CD4-positive, alpha-beta T cell treated with Interleukin-15 for 1 hour (primary cell): ENCODE measurements at places on chromosomes 12 and 14.
A peak's percentile ranks its signal among the peaks of the same experiment; 100 is the strongest.

DNA sequence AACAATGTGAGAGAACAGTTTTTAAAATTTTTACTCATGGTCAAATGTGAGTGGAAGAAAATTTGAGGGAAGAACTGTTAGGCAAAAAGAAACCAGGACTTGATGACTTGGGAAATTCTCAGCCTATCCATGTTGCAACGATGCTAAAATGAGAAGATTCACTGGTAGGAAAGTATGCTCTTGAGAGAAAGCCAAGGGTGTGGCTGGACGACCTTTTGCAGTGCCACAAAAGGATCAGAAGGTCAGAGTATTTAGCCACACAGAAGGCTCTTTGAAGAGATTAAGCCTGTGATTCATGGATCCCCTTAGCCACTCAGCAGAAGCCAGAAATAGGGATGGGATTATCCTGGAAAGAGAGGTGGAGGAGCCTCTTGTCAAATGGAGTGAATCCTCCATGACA, 336.8 kb downstream of the LRIG3 start:
- DNase-seq: no peak

- DNase-seq: no peak
Observed at GRCh38 chr12:54723379-54724256, 75.5 kb upstream of the DCD start.

DNA sequence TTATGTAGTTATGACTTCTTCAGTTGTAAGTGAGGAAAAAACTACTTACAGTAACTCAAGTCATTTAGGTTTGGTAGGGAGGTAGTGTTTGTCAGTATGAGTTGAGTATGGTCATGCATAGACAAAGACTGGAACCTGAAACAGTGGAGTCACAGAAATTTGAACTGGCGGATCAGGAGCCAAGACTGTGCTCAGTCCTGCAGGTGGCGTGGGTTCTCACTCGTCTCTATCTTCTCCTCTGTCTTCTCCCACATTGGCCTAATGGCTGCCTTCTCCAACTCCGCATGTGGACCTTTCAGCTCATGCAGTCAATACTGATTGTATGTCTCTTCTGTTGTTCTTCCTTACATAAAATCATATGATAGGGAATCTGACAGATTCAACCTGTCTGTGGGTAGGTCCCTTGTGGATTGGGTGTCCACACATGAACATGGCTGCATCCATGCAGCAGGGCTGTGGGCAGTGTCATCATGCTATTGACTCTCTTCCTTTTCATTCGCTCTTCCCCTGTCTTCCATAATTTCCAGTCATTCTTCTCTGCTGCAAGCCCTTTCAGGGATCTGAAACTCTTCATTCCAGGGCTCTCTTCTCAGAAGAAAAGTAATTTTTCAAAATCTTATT, 78.8 kb upstream of the NEDD1 start:
- no peak for DNase-seq

GRCh38 chr14:20477211-20477876, 8.1 kb downstream of the PNP start:
- DNase-seq: peak; percentile 21

GRCh38 chr14:101044741-101045140, 141.2 kb upstream of the RTL1 start:
- DNase-seq: no peak

DNA sequence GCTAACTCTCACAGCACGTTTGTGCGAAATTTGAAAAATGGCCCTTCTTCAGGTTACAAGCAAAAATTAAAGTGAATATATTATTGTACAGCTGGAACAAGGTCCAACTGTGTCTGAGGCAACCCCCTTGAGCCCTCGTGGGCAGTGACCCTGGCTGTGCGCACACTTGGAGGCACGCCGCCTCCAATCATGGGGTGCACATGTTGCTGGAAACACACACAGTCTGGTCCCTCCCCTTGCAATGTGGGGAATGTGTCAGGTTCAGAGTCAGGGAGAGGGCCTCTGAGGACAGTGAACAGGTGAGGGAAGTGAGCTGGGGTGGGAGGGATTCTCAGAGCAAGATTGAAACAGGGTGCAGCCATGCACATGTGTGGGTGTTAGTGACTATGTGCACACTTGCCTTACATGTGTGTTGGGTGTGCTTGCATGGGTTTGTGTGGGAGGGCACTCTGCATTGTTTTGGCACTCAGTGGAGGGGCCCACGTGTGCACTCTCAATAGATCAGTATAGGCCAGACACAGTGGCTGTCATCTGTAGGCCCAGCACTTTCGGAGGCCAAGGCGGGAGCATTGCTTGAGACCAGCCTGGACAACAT, 9.6 kb downstream of the TSPAN9 start:
- DNase-seq: no peak

DNA sequence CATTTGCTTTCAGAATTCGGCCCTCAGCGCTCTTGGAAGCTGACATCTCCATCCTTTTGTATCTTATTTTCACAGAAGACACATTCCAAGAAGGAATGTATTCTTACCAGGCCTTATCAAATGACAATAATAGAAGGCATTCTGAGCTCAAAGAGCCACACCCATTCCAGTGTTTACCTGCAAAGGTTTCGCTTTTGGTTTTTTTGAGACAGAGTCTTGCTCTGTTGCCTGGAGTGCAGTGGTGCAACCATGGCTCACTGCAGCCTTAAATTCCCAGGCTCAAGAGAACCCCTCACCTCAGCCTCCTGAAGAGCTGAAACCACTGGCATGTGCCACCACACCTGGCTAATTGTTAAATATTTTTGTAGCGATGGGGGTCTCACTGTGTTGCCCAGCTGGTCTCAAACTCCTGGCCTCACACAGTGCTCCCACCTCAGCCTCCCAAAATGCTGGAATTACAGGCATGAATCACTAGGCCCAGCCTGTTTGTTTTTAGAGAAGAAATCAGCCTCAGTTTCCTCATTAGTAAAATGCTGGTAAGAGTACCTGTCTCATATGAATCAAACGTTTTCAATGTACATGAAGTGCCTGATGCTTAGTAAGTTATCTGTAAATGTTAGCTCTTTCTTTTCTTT, 69.2 kb downstream of the SLC6A12 start:
- DNase-seq: no peak

DNA sequence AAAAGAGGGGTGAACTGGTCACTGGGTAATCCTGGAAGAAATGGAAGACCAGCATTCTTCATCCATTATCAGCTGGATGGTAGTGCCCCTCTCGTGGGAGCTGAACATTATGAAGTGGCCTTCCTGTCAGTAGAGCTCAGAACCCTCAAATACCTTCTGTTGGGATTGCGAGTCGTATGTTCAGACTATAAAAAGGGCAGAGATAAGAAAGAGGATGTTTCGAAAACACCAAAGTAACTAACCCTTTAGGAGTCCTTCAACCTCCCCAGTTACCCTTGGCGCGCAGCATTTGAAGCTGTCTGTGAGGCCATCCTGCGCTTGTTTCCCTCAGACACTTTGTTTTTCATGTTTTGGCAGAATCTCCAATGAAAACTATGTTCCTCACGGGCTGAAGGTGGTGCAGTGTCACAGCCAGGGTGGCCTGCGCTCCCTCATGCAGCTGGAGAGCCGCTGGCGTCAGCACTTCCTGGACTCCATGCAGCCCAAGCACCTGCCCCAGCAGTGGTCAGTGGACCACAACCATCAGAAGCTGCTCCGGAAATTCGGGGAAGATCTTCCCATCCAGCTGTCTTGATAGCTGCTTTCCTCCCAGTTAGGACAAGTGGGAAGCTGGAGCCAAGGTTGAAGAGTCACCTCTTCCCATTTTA, 19.3 kb upstream of the GALNT16 start:
- no peak for DNase-seq

DNA sequence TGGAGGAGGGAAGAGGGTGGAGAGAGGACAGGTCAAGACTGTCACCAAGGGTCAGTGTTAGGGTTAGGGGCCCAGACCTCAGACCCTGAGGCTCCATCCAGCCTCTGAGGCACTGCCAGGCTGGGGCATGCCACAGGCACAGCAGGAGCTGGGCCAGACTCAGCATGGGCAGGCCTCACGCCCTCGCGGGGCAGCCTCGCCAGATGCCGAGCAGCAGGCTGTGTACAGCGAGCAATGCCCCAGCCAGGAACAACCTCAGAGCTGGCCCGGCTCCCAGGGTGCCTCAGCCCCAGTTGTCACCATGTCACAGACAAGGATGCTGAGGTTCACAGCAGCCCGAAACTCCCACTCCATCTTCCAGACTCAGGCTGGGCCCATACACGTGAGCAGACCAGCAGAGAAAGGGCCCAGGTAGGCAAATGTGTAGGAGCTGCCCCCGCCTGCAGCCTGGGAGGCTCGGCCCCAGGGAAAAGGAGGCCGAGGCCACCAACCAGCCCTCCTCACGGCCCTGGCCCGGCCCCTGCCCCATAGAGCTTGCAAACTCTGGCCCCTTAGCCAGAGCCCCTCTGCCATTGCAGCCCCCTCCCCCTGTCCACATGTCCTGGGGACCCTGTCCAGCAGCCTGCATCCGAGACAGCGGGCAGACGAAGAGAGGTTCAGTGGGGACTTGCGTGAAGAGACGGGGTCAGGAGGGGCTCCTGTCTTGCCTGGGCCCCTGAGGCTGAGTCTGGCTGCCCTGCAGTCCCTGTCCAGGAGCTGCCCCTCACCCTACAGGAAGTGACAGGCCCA, 7.5 kb downstream of the C14orf180 start:
- no peak for DNase-seq

- DNase-seq: no peak
Observed at GRCh38 chr12:28086521-28087155, 103.6 kb upstream of the CCDC91 start.

GRCh38 chr14:64708148-64709004, 4.2 kb downstream of the PLEKHG3 start:
- peak; percentile 70 for DNase-seq

DNA sequence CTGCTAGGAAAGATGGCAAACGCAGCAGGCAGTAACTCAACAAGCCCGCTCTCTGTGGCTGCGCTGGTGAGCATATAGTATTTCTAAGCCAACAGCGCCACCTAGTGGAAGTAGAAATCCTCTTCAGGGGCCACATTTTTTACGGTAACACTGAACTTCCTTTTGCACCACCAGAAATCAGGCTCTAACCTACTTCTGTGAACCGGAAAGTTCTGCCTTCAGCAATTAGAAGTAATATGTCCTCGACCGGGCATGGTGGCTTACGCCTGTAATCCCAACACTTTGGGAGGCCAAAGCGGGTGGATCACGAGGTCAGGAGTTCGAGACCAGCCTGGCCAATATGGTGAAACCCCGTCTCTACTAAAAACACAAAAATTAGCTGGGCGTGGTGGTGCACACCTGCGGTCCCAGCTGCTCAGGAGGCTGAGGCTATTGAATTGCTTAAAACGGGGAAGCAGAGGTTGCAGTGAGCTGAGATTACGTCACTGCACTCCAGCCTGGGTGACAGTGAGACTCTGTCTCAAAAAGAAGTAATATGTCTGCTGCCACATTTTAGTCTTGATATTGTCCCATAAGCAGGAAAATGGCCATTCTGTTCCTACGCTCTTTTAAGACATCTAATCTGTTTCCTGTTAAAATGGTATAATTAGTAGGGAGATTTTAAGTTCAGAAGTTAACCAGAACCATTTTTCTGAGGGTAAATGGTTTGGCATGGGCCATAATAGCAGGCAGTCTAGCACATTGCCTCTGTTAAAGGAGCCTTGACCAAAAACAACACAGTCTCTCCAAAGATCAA, 26.8 kb downstream of the APOBEC1 start:
- peak; percentile 77 for DNase-seq

GRCh38 chr12:61869796-61870195, 390.4 kb upstream of the USP15 start:
- no peak for DNase-seq

DNA sequence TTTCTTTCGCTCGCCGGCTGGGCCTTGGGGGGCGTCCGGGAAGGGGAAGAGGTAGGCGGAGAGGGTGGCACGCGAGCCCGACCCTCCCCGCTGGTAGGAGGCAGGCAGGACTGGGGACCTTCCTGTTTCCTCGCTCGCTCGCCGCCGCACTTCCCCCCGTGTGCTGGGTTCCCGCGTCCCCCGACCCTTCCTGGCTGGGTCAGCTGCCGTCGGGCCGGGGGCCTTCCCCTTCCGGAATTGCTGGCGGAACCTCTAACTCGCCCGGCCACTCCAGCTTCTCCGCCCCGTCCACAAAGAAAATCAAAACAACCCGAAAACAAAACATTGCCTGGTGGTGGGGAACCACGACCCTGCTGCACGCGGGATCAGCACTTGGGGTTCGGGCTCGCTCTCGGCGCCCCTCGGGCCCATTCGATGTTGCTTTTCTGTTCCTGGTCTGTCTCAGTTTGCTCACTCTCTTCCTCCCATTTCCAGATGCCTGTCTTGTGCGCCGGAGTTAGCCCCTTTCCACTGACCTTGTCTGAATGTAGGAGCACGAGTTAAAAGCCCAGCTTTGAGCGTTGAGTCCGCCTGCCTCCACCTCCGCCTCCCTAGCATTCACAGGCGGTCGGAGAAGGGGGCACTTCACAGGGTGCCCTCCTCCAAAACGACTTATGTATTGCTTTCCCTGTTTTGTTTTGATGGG, 581 bp downstream of the PAPOLA start:
- DNase-seq: peak; percentile 54

DNA sequence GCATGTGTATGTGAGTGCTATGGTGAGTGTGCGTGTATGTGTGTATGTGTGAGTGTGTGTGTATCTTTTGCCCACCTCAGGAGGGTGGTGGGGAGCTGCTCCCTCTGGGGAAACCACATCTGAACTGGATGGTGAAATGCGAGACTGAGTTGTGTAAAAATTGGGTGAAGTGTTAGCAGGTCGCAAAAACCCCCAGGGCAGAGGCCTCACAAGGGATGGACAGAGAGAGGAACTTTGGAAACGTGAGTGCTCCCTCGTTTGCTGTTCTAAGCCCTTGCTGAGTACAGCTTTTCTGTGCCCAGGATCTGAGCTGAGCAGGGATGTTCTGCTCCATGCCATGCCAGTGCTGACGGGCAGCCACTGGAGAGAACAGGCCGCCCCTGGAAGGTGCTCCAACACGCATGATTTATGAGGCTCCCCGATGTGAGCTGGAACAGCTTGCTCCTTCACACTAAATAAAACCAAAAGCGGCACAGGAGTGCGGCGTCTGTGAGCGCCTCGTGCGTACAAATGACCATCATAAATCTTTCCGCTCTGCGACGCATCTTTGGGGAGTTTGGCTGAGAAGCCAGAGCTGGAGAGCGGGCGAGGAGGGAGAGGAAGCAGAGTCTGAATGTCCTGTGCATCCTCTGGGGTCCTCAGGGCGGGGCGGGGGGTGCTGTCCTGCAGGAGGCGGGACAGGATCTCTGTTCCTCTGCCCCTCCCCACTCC, 14.1 kb upstream of the GALNT9 start:
- DNase-seq: no peak

DNA sequence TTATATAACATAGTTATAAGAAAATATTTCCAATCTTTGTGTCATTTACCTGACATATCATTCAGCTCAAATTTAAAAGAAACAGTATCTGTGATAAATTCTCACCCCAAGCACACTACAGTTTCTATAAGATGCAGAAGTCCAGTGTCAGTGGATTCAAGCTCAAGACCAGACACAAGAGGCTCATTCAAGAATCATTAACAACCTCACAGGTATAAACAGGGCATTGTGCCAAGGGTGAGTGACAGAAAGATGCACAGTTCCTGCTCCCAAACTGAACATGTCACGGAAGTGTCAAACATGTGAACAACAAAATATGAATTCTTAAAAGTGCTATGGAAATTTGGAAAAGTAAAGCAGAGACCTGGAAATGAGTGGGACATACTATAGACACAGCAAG, 12.8 kb downstream of the ATP2B1 start:
- no peak for DNase-seq
